ENCODE measurements at places on chromosomes 12 and 14.
A peak's percentile ranks its signal among the peaks of the same experiment; 100 is the strongest.

GRCh38 chr12:71201136-71201679 is 43.4 kb upstream of the TSPAN8 start:
- no peak for DNase-seq

DNA sequence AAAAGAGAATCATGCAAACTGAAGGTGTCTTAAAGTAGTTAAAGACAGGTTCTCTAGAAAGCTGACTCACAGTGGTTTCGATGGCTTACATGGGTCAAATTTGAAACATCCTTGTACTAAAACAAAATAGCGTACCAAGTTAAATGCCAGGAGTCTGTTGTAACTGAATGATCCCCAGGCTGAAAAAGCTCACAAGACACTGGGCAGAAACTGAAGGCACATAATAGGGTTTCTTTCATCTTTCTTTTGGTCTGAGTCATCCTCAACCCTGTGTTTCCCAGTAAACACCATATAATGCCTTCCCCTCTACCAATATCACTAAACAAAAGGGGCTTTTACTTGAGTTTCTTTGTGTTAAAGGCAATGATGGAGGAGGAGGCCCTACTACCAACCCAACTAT is 12.8 kb downstream of the ZFYVE1 start:
- DNase-seq: no peak

- DNase-seq: no peak
Measured at GRCh38 chr12:100382338-100382737, 25.5 kb downstream of the SLC17A8 start.

DNA sequence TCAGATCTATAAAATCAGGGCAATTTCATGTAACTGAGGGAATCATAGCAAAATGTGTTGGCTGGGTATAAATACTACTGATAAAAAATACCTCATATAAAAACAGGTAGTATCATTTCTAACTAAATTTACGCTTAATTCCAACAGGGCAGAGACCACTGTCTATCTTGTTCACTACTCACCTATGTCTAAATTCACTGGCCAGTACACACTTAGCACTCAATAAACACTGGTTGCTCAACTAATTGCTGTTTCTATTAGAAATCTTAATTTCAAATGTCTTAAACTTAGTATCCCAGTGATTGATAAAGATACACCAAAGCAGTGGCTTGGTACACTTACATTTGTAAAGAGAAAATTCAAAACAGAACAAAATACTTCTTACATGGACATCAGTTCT is 55.6 kb downstream of the HNRNPC start:
- no peak for DNase-seq

GRCh38 chr12:104201238-104202001 is 14.2 kb upstream of the TXNRD1 start:
- DNase-seq: no peak

DNA sequence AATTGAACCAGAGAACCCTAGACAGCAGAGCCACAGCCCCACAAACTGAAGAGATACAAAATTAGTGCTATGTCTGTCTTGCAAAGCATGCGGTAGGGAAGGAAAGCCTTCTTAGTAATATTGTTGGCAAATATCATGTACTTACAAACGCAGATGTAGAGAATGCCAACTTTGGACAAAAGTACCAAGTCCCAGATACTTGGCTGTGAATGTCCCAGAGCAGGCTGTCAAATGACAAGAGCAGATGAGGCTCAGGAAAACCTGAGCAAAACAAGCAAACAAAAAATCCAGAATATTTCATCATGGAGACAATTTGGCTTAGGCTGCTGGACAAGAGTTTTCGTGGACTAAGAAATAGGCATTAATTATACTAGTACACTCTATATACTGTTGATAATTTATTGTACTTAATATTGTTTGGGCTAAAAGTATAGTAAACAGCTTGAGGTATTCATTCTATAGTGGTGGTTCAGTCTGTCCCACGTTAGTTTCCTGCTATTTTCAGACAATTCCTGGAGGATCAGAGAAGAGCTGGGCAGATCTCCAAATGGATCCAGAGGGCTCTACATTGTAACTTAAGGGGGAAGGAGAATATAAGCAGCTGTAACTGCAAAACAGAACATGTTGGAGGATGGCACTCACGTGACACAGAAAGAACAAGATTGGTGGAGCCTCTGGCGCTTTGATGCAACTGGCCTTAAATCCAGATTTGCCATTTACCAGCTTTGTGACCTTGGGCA is 329.8 kb downstream of the ATP23 start:
- no peak for DNase-seq

DNA sequence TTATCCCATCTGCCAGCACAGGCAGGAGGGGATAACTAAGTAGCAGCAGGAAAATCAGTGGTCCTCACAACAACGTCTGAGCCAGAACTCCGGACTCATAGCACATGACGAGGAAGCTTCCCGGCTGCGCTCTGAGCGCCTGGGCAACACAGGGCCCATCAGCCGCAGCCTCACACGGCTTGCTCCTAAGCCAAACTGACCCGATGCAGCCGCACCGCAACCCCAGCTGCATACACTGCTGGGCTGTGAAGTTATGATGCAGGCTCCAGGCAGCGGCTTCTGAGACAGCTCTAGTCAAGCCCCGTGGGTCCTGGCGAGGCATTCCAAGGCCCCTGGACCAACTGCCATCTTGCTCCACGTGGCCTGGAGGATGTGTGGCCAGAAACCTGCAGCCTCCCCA is 28.1 kb downstream of the ZFYVE21 start:
- DNase-seq: no peak

- no peak for DNase-seq
Measured at GRCh38 chr12:47736877-47737676, 11.8 kb upstream of the ENDOU start.

- DNase-seq: no peak
Measured at GRCh38 chr12:98612696-98613334, 19.3 kb downstream of the SLC25A3 start.

DNA sequence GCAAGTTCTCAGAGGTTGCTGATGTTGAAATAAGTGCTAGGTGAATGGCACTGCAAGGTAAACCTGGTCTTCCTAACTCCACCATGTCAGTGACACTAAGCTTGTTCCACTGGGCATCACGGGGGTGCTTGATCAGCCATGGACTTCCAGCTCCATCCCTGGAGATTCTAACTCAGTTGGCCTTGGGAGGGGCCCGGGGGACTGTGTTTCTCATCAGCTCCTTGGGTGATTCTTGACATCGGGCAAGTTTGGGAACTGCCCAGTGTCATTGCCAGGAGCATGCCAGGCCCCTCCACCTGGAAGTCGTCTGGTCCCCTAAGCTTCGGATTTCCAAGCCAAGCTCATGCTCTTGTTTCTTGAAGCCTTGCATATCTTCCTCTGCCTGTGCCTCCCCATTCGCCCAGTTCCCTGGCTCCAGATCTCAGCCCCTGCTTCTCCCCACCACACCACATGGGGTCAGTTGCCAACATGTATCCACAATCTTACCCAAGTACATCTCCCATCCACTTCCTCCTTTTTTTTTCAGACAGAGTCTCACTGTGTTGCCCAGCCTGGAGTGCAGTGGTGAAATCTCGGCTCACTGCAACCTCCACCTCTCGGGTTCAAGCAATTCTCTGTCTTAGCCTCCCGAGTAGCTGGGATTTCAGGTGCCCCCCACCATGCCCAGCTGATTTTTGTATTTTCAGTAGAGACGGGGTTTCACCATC is 30.7 kb upstream of the RFLNA start:
- no peak for DNase-seq

DNA sequence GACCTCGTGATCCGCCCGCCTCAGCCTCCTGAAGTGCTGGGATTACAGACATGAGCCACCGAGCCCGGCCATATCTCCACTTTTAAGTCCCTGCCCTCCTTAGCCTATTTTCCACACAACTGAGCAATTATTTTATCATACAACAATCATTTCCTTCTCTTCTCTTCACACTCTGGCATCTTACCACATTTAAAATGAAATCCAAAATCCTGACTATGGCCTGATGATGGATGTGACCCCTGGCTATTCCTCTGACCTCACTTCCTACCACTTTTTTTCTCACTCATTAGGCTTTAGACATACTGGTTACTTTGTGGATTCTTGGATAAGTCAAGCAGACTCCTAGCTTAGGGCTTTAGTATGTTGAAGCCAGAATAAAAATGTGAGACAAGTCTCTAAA is 21.9 kb upstream of the EID3 start:
- no peak for DNase-seq

GRCh38 chr14:101006008-101006407 is 102.5 kb upstream of the RTL1 start:
- DNase-seq: no peak

DNA sequence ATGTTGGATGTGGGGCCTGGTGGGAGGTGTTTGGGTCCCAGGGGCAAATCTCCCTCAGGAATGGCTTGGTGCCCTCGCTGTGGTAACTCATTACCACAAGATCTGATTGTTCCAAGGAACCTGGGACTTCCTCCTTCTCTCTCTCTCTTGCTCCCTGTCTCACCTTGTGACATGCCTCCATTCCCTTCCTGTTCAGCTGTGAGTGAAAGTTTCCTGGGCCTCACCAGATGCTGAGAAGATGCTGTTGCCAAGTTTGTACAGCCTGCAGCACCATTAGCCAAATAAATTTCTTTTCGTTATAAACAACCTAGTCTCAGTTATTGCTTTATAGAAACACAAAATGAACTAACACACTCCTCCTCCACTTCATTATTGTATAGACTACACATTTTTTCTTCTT is 759.8 kb upstream of the MDGA2 start:
- DNase-seq: no peak

- DNase-seq: no peak
Measured at GRCh38 chr14:57609192-57610075, 115.8 kb upstream of the CCDC198 start.

- no peak for DNase-seq
Measured at GRCh38 chr14:21042918-21043317, 756 bp downstream of the RNASE7 start.

DNA sequence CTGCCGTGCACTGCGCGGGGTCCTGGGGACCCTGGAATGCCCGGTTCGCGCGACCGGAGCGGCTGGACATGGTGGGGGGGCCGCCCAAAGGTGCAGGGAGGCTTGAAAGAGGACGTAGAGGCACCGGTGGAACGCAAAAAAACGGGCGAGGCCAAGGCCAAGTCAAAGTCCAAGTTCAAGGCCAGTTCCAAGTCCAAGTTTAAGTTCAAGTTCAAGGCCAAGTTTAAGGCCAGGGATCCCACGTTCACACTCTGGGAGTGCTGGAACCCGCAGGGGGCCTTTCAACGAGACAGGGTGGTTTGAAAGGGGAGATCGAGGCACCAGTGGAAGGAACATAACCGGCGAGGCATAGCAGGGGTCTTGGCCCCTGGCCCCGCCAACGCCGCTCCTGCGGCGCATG is 317.6 kb downstream of the ALG10 start:
- no peak for DNase-seq

GRCh38 chr12:86698641-86698980 is 442.4 kb upstream of the MGAT4C start:
- DNase-seq: no peak

DNA sequence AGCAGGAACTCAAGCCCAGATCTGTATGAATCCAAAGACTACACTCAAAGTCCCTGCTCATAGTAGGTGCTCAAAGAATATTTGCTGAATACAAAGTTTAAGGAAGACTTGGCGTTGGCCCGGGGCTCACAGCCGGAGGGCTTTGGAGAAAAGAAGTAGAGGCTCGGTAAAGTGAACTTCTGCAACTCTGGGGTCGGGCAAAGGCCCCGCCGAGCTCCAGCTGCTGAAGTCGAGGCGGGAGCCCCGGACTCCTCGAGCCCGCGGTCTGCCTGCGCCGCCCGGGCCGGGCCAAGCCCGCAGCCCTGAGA is 335 bp downstream of the GCN1 start:
- no peak for DNase-seq

GRCh38 chr12:115312901-115313300 is 628.9 kb upstream of the TBX3 start:
- DNase-seq: no peak

GRCh38 chr12:42326541-42327226 is 717 bp downstream of the PPHLN1 start:
- no peak for DNase-seq

DNA sequence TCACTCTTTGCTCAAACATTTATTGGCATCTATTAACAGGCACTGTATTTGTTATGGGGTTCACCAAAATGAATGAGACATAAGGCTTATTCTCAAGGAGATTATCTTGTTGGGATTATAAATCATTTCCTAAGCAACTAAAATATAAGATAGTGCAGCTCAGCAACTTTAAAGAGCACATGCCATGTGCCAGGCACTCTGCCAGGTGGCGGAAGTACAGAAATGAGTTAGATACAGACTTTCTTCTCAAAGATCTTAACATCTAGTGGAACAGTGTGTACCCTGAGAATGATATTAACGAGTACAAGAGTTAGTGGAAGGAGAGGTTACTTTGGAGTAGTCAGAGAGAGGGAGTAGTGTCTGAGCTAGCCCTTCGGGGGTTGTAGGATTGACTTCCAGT is 28.4 kb upstream of the TOMM20L start:
- DNase-seq: no peak

DNA sequence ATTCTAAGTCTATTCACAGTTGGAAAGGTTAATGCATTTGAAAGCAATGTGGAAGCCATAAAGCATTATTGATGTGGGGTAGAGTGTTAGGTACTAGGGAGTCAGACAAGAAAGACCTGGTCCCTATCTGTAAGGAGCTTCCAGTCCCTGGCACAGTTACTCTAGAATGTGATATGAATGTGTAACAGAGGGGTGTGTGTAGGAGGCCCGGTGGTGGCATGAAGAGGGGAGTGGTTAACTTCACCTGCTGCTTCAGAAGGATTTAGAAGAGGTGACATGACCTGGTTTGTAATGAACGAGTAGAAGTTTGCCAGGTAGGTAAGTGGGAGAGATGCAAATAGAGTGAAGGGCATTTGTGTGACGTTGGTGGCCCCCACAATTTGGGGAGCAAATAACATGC is 15.1 kb upstream of the GALNT6 start:
- DNase-seq: no peak

GRCh38 chr14:51365241-51365965 is 125.4 kb downstream of the TMX1 start:
- no peak for DNase-seq

- no peak for DNase-seq
Measured at GRCh38 chr12:93743999-93744689, 67.0 kb downstream of the CRADD start.

GRCh38 chr14:90510159-90510558 is 113.3 kb downstream of the CALM1 start:
- no peak for DNase-seq

GRCh38 chr14:103451401-103451800 is 66.2 kb downstream of the MARK3 start:
- no peak for DNase-seq

- no peak for DNase-seq
Measured at GRCh38 chr12:77601069-77601468, 229.6 kb upstream of the NAV3 start.

GRCh38 chr12:442235-442884 is 17.4 kb upstream of the B4GALNT3 start:
- no peak for DNase-seq

GRCh38 chr12:105492591-105493545 is 162.4 kb downstream of the C12orf75 start:
- DNase-seq: no peak

- no peak for DNase-seq
Measured at GRCh38 chr12:76277480-76277879, 70.7 kb downstream of the BBS10 start.

- DNase-seq: no peak
Measured at GRCh38 chr14:91061056-91061887, 831 bp upstream of the RPS6KA5 start.

GRCh38 chr12:79737875-79738718 is 47.3 kb upstream of the PAWR start:
- peak; percentile 9 for DNase-seq
